ENCODE measurements at places on chromosomes 7 and 10. TPM values are rescaled to one million over a fixed set of nuclear protein-coding genes. Genes with fewer than 3 reads are reported as not detected.

GRCh38 chr7:79430391-79430790 is 23.1 kb downstream of the MAGI2 start:
- H3K36me3 ChIP-seq: no peaks in the 10 kb centered on the region
- no peak for DNase-seq
- no peaks in the 10 kb centered on the region for H3K27me3 ChIP-seq
- no peak overlapping the region for H3K27ac ChIP-seq

DNA sequence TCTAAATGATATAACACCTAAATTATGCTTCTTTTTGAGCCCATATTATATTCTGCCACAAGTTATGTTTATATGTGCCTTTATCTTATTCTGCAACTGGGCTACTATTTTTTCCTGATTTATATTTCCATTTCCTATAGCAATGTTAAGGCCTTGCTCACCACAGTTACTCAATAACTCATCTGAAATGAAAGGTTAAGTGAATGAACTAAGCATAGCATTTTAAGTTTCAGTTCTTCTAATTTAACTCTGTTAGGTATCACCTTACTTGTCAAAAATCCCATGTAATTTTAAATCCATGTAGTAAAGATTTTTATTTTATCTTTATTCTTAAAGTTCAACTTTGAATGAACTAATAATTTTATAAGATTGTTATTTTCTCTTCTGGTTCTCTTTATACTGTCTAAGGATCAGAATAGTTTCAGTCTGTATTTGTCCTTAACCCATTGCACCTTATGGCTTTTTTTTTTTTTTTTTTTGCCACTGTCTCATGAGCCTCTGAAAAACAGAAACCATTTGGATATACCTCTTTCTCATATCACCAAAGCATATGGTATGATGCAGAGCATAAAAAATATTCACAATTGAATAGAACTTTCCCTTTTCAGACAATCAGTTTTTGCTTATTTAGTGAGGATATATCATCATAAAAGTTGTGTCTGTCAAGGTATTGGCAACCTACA is 301.8 kb upstream of the ZWINT start:
- H3K36me3 ChIP-seq: no peaks in the 10 kb centered on the region
- H3K27me3 ChIP-seq: no peaks in the 10 kb centered on the region
- no peak overlapping the region for H3K27ac ChIP-seq

- no peak for DNase-seq
- H3K4me1 ChIP-seq: no peaks in the 10 kb centered on the region
- no peak overlapping the region for H3K27ac ChIP-seq
- H3K36me3 ChIP-seq: no peaks in the 10 kb centered on the region
- no peak overlapping the region for H3K4me3 ChIP-seq
- H3K27me3 ChIP-seq: no peaks in the 10 kb centered on the region
Measured at GRCh38 chr10:126131341-126131740, 235.0 kb downstream of the FANK1 start.

- H3K4me3 ChIP-seq: no peak overlapping the region
- H3K36me3 ChIP-seq: peaks cover 5% of the 10 kb centered on the region
- no peak for DNase-seq
- H3K27me3 ChIP-seq: no peaks in the 10 kb centered on the region
Measured at GRCh38 chr10:13704964-13705363, 118.2 kb downstream of the PRPF18 start.

DNA sequence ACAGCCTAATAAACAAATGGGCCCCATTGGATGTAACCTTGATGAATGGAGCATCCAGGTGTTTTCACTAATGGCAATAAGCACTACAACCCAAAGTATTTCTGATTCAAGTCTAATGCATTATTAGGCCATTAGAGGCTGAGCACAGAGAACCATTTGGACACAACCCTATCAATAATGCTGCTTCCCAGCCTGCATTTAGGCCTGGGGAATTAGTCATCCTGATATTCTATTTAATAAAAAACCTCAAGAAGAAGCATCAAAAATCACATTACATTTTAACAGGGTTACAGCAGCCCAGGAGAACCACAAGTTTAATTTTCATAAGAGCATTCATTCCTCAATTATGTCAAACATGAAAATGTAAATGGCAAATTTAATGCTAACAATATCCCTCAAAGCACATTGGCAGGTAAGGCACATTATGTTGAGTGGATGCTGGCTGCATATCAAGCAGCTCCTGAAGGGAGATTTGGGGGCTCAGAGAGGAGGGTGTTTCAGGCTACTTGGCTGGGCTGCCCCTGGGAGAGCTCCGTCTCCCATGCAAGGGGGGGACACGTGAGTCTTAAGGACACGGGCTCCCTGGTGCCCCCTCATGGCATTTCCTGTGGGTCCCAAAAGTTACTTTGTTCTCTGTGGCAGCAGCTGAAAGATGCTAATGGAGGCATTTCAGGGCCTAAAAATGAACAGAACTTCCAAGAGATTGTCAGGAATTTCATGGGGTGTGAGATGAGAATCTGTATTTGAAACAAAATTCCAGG is 143.4 kb downstream of the HERPUD2 start:
- no peaks in the 10 kb centered on the region for H3K36me3 ChIP-seq
- no peaks in the 10 kb centered on the region for H3K27me3 ChIP-seq
- H3K27ac ChIP-seq: no peak overlapping the region
- DNase-seq: no peak

The MYO3A gene
- total RNA-seq: not detected

The LIPF gene
- not detected for total RNA-seq

DNA sequence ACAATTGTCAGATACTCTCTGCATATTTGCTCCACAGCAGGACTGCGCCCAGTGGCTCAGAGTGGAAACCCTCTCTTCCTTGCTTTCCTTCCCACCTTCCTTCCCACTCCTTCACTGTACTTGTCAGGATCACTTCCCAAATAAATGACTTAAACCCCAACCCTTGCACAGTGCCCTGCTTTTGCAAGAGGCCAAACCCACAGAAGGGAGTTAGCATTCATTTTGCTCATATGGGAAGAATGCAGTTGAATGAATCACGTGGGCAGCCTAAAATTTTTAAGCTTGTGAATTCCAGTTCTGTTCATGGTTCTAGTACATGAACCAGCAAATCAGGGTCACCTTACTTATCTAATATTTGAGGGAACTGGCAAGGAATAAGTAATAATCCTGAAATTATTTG is 47.7 kb upstream of the SFMBT2 start:
- H3K4me3 ChIP-seq: no peak overlapping the region
- no peaks in the 10 kb centered on the region for H3K27me3 ChIP-seq
- no peaks in the 10 kb centered on the region for H3K36me3 ChIP-seq
- no peak overlapping the region for H3K27ac ChIP-seq
- H3K4me1 ChIP-seq: no peaks in the 10 kb centered on the region

DNA sequence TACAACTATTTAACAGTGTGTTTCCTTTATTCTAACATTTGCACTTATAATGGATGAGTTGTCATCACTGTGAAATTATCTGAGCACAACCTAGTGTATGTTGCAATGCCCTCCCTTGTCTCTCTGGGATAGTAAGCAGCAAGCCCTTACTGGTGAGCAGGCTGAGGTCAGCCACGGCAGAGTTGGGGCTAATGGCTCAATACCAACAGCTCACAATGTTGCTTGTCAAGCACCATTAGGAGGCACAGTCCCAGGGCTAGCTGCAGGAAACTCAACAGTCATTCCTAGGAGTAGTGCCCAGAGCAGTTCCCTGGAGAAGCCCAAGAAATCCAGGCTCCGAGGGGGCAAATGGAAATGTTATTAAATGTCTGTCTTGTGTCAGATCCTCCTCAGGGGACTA is 858.4 kb downstream of the GRID1 start:
- H3K27ac ChIP-seq: no peak overlapping the region
- no peaks in the 10 kb centered on the region for H3K4me1 ChIP-seq
- no peaks in the 10 kb centered on the region for H3K36me3 ChIP-seq
- DNase-seq: no peak
- no peak overlapping the region for H3K4me3 ChIP-seq

The TBX20 gene
- not detected for total RNA-seq

- DNase-seq: no peak
- H3K36me3 ChIP-seq: no peaks in the 10 kb centered on the region
- no peaks in the 10 kb centered on the region for H3K4me1 ChIP-seq
- no peak overlapping the region for H3K4me3 ChIP-seq
Measured at GRCh38 chr10:23367896-23368595, 23.4 kb upstream of the C10orf67 start.

DNA sequence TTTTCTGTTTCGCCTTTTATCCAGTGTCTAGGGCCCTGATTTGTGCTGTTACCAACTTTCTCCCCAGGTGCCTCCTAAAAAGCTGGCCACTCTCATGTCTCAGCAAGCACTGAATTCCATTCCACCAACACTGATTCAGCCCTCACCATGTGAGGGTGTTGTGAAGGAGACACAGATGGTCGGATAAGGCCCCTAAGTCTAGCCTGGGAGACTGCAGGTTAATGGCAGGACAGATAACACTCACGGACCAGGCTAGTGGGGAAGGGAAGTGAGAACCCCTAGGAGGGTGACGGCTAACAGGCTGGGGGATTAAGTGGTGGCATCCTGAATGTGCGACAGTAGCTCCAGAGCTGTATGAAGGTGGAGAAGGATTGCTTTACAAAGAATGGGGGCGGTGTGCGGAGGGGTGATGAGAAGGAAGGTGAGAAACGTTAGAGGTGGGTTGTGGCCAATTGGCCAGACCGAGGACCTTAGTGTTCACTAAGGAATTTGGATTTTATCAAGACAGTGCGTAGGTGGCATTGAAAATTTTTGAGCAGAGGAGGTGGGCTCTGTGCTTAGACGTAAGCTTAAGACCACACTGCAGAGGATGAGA is 3.8 kb upstream of the DUSP5 start:
- peak overlapping the region; percentile 98 for H3K27ac ChIP-seq
- DNase-seq: no peak
- no peaks in the 10 kb centered on the region for H3K27me3 ChIP-seq
- no peak overlapping the region for H3K4me3 ChIP-seq

DNA sequence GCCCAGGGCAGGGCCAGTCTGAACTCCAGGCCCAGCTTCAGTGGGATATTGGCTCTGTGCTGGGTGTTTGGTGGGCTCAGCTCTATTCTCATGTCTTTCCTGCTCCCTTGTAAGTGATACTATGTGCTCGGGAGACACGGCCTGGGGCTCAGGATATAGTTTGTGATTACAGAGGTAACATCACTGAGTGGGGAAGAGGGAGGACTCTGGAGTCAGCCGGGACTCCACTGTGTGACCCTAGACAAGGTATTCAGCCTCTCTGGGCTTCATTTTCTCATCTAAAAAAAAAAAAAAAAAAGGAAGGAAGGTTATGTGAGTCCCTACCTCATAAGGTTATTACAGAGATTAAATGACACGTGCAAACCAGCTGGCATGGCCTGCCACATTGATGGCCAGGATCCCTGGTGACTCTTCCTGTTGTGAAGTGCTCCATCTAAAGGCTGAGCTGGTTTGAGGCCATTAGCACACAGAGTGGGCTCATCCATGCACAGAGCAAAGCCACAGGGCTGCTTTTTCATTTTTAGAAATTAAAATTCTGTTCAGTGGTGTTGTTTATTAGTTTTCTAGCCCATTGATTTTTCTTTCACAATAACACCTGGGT is 15.7 kb downstream of the SLC13A4 start:
- H3K4me3 ChIP-seq: no peak overlapping the region
- H3K27me3 ChIP-seq: no peaks in the 10 kb centered on the region
- DNase-seq: no peak
- H3K36me3 ChIP-seq: no peaks in the 10 kb centered on the region
- no peak overlapping the region for H3K27ac ChIP-seq

The KAZALD1 gene
- total RNA-seq: 3.3 TPM

DNA sequence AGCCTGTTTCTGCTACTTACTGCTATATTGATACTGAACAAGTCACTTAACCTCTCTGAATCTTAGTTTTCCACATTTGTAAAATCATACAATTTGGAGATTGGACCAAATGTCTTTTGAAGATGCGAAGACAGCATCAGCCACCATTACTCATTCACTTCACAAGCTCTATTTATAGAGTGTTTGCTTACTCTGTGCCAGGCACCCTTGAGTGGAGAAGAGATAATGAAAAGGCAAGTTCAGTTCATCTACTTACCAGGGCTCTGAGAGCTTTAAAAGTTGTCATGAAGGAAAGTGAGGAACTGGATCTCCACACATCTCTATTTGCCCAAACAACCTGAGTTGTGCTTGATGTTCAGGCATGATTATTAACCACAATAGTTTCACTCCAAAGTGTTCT is 277.5 kb downstream of the CSTF2T start:
- H3K27ac ChIP-seq: peak overlapping the region; percentile 65
- H3K36me3 ChIP-seq: no peaks in the 10 kb centered on the region
- H3K4me1 ChIP-seq: peaks cover 13% of the 10 kb centered on the region

DNA sequence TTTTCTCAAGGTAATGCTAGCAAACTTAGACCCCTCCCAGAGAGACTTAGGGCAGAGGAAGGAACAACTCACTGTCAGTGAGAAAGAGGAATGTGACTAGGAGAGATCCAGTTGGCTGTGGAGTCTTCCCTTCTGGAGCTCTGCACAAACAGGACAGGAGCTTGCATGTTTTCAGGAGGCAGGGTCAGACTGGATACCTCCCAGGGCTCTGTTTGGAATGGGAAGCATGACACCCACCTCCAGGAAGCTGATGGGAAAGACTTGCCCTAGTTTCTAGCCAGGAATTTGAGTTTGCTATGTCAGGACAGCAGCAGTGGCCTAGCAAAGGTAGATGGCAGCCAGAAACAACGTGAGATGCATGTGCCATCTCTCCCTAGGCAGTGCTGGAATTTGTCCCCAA is 40.6 kb downstream of the GHRHR start:
- DNase-seq: peak; percentile 69
- no peak overlapping the region for H3K4me3 ChIP-seq
- H3K36me3 ChIP-seq: no peaks in the 10 kb centered on the region
- H3K4me1 ChIP-seq: no peaks in the 10 kb centered on the region
- H3K27ac ChIP-seq: no peak overlapping the region

- H3K27me3 ChIP-seq: no peaks in the 10 kb centered on the region
- peak overlapping the region; percentile 35 for H3K27ac ChIP-seq
- DNase-seq: no peak
Measured at GRCh38 chr7:29488977-29489376, 74.7 kb upstream of the PRR15 start.

DNA sequence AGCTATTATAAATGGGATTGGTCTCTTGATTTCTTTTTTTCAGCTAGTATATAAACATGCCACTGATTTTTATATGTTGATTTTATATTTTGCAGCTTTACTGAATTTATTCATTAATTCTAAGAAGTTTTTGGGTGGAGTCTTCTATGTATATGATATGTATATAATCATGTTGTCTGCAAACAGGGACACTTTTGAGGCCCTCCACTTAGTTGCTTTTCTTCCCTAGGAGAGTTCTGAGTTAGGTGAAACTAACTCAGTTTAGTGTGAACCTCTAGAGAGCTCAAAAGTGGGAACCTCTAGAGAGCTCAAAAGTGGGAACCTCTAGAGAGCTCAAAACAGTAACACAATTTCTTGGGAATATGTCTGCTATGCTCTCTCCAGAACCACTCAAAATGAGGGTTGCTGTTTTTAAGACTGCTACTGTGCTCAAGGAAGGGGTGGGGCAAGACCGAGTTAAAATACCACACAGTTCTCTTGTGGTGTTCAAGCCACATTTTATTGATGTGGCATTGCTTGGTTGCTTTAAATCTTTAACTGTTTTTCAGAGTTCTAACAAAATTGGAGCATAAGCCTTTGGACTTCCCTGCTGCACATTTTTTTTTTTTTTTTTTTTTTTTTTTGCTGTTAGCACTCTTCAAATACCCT is 13.2 kb downstream of the CCDC7 start:
- H3K36me3 ChIP-seq: no peaks in the 10 kb centered on the region
- no peak overlapping the region for H3K4me3 ChIP-seq
- no peaks in the 10 kb centered on the region for H3K4me1 ChIP-seq
- no peaks in the 10 kb centered on the region for H3K27me3 ChIP-seq

Measured in sigmoid colon (tissue), 7 donors.